Nucleus accumbens (tissue), 56 donors: ENCODE measurements at places on chromosomes 12 and 14.
A peak's percentile ranks its signal among the peaks of the same experiment; 100 is the strongest.

- no peak for DNase-seq
Measured at GRCh38 chr12:41981758-41982157, 162.9 kb downstream of the GXYLT1 start.

DNA sequence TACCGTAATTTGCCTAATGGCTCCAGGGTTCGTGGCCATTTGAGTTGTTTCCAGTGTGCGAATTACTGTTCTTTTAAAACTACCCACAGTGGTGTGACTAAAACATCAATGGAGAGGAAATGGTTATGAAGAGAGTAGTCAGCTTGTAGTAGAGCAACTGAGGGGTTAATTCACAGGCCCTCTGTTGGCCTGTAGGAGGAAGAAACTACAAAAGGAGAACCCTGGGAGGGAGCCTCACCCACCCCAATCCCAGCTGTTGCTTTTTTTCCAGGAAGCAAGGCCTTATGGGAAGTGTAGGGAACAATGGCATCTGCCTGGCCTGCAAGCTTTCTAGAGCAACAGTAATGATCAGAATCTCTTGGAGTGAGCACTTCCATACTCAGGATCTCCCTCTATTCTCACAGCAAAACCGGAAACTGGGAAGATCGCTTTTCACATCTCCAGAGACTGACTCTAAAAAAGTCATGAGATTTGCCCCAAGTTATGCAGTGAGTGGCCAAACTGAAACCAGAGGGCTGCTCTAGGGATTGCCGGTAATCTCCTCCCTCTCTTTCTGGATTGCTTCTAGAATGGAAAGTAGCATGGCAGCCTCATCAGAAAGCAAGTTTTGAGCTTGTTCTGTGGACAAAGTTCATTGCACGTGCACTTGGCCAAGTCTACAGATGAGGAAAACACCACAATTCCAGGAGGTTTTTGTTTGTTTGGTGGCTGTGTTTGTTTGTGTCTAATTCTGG, 125.3 kb upstream of the PWP1 start:
- DNase-seq: no peak

DNA sequence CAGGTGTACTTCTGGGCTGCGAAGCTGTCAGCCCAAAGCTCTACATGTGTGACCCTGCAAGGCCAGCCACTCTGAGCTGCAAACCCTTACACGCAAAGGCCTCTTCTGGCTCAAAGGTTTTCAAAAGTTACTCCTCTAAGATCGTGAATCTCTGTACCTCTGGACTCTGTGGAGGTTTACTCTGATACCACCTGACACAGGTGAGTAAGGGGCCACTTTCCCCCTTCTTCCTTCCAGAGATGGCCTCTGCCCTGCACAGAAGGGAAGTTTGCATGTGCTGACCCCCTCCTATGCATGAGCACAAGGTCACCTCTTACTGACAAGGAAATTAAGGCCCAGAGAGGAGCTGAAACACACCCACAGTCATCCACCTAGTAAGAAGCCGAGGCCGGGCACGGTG, 14.5 kb downstream of the ITPK1 start:
- DNase-seq: no peak

DNA sequence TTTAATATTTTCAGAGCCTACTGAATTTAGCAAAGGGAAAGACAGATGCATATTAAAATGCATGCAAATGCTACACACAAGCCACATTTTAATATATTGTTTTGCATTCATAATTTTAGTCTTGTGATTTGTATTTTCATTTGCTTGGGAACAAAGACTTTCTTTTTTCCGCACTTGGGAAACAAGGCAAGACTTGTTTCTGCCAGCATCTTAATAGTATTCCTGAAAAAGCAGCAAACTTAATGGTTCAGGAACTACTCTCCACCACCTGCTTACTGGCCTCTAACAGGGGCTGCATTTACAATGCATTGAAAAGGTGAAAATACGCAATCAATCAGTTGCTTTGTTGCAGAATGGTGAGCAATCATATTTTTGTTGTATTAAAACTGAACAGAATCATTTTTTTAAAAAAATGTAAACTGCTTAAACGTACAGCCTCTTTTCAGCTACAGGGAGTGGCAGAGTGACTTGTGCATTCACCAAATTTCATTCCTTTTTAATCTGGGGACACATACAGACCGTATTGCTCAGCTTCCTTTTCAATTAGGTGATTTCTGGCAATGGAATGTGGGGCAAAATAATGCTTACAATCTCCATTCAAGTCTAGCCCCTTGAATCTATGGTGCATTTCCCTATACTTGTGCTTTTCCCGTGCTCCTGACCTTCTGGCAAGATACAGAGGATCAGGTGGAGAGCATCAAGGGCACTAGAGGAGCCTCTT, 144.1 kb upstream of the BTG1 start:
- no peak for DNase-seq

DNA sequence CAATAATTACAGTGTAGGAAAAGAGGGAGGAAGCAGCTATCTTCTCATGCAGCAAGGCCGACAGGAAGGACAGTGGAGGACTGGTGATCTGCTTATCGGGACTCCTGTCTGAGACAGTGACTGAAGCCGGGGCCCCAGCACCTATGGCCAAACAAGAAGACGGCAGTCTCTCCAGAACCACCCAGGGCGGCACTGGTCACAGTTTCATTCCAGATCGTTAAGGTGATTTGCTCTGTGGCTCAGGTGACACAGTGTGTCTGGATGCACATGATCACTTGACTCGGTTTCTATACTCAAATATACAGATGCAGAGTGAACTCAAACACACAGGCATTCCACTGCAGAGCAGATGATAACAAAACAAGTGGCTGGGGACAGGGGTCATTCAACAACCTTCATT, 52.1 kb upstream of the CORO1C start:
- no peak for DNase-seq

- DNase-seq: no peak
Measured at GRCh38 chr14:67650151-67650550, 24.3 kb downstream of the VTI1B start.

GRCh38 chr14:57266065-57266464, 2.6 kb downstream of the EXOC5 start:
- no peak for DNase-seq

GRCh38 chr14:105168496-105168978, at the start of gene JAG2:
Gene JAG2 (minus strand): TSS chr14:105168776. CDS start chr14:105168420, 356 bp downstream.
- no peak for DNase-seq

- no peak for DNase-seq
Measured at GRCh38 chr12:91441246-91441645, 258.6 kb upstream of the DCN start.

- no peak for DNase-seq
Measured at GRCh38 chr12:89087149-89087825, 265.0 kb downstream of the DUSP6 start.

GRCh38 chr12:92334552-92334951, 188.9 kb upstream of the BTG1 start:
- DNase-seq: no peak

DNA sequence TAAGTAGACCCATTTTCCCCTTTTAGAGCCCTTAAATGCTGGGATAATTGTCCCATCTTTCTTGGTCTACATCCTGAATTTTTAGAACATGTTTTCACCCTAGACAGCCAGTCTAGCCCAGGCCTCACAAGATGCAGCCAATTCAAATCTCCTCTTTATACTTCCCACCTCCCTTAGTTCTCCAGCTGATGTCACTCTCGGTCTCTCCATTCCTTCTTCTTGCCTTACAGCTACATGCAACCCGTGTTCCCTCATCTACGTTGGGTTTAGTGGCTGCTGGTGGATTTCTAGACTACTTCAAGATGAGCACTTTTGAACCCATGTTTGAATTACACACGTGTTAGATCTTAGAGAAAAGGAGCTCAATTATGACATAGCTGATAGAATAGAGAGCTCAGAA, 132.0 kb downstream of the PPM1H start:
- DNase-seq: no peak

GRCh38 chr14:74591899-74592298, 20.1 kb downstream of the LTBP2 start:
- DNase-seq: no peak

DNA sequence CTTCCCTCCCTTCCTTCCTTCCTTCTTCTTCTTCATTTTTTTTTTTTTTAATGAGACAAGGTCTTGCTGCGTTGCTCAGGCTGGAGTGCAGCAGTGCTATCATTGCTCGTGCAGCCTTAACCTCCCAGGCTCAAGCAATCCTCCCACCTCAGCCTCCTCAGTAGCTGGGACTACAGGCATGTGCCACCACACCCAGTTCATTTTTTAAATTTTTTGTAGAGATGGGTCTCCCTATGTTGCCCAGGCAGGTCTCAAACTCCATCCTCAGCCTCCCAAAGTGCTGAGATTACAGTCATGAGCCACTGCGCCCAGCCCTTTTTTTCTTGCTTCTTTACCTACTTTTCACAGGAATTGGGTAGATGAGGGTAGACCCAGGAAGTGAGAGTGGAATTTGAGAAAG, 1.6 kb downstream of the OR10AD1 start:
- DNase-seq: no peak

- DNase-seq: peak; percentile 28
Measured at GRCh38 chr14:24436355-24437019, 6.1 kb downstream of the SDR39U1 start.

- DNase-seq: no peak
Measured at GRCh38 chr12:52352951-52353350, 14.3 kb downstream of the KRT85 start.

GRCh38 chr14:71525663-71526221, 406.5 kb upstream of the RGS6 start:
- DNase-seq: no peak

- no peak for DNase-seq
Measured at GRCh38 chr12:14650789-14651188, 45.6 kb downstream of the GUCY2C start.

- no peak for DNase-seq
Measured at GRCh38 chr12:68335462-68335861, 3.3 kb upstream of the MDM1 start.

DNA sequence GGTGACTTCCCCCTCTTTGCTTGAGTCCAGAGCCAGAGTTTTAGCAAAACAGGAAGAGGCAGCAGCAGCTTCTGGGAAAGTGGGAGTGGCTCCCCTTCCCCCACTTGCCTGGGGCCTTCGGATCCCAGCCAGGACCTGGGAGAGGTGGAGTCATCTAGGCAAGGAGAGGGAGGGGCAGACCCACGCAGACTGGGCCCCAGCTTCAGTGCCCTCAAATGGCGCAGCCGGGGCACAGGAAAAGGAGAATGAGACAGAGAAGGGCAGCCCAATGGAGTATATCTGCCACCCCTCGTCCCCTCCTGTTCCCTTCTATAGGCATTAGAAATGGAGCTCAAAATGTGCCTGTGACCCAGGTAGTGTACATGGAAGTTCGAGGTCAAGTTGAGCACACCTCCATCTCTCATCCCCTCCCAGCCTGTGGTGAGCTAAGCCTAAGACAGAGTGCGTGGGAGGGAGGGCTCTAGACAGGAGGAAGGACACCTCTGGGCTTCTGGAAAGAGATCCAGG, 9.3 kb upstream of the HDAC7 start:
- DNase-seq: no peak

DNA sequence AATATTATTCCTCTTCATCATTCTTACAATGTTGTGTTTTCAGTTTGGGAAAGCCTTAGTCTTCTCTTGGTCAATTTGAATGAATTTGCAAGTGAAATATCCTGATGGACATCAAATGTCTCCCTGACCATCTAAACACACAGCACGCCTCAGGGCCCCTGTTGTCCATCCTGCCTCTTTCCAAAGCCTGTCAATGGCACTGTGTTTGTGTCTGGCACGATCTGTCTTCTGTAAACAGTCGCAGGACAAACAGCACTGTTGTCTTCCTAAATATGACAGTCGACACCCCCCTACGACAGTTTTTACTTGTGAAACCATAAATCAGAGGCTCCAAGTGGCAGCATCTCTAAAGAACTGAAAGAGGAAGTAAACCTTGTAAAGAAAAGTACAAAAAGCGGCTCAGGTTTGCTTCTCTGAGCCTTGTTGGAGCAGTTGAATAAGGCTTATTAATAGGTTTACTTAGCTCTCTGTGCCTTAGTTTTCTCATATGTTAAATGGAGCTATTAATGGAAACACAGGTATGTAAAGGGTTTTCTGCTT, 285.8 kb downstream of the NRXN3 start:
- peak; percentile 6 for DNase-seq

GRCh38 chr12:126191949-126192348, 1126.7 kb downstream of the AACS start:
- no peak for DNase-seq

GRCh38 chr14:98162856-98163805, 1108.9 kb downstream of the BCL11B start:
- no peak for DNase-seq

DNA sequence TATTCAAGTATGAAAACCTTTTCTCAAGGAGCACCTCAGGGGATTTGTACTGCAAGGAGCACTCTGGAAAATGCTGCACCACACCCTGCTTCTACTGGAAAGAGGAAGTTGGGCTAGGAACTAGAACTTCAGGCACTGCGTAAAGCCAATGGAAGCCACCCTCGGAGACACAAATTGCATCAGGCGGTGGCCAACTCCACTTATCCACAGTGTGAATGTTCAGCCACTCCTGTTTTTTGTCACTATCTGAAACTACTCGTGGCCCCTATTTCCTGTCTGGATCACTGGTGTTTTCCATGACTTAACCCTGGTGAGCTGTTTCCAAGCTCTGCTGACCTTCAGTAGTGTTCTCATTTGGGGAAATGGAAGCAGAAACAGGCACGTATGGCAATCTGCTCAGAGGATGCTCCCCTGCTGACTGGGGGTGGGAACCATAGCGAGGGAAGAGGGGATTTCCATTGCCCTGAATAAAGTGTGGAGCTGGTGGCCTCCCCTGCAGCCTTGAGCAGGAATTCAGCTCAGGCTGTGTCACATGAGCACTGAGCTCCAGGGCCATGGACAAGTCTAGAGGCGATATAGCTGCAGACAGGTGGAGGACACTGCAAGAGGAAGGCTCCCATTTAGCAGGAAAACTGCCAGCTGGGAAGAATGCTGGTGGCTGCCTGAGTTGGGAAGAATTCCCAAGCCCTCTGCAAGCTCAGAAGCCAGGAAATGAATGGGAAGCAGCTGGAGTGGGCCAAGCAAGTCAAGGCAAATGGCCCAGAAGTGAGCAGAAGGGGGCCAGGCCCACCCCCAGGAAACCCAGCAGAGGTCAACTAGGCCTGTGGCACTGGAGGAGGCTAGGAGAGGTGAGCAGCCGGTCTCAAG, 50.5 kb upstream of the RAP1B start:
- DNase-seq: no peak

- DNase-seq: no peak
Measured at GRCh38 chr14:71289536-71289935, 382.3 kb downstream of the PCNX1 start.

GRCh38 chr14:90505531-90505930, 108.7 kb downstream of the CALM1 start:
- no peak for DNase-seq

GRCh38 chr12:120101182-120101581, 15.4 kb downstream of the RAB35 start:
- DNase-seq: no peak

DNA sequence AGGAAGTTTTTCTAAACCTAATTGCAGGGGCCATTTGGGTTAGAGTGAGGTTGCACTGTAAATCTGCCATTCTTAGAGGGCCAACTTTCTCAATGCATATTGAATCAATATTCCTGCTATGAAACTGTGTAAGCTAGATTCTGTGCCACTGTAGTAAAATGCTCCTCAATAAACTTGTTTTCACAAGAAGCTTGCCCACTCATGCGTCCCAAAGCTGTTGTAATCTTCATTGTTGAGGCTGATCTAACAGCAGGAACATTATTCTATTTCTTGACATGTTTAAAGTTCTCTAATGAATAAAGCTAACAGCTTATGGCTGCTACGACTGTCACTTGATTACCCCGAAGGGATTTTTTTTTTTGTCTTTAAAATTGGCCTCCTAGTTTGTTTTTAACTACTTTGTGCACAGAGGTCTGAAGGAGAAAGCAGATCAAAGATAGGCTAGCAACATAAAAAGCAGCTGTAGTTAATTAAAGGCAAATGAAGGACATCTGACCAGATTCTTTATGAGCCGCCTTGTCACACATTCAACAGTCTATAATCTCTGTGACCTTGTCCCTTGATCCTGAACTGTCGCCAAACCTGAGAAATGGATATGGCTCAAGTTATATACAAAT, 243.7 kb downstream of the PAX9 start:
- no peak for DNase-seq
